T-helper 1 cell (primary cell): ENCODE measurements at places on chromosomes 5 and 9.

GRCh38 chr5:124796495-124796894 lies 50.1 kb upstream of the ZNF608 start:
- DNase-seq: no peak

DNA sequence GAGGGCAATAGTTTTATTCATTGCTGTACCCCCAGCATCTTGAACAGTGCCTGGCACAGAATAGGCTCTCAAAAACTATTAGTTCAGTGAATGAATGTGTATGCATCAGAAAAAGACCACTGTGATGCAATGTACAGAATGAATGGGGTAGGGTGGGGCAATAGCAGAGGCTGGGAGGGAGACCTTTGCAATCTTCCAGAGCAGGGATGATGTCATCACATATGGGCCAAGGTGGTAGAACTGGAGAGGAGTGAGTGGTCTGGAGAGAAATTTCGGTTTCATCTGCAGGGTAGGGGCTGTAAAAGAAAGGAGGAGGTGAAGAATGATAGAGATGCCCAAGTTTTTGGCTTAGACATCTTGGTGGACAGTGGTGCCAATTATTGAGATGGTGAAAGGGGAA lies 23.4 kb upstream of the ARAP3 start:
- no peak for DNase-seq

GRCh38 chr9:76371901-76372300 lies 22.3 kb downstream of the RFK start:
- no peak for DNase-seq

DNA sequence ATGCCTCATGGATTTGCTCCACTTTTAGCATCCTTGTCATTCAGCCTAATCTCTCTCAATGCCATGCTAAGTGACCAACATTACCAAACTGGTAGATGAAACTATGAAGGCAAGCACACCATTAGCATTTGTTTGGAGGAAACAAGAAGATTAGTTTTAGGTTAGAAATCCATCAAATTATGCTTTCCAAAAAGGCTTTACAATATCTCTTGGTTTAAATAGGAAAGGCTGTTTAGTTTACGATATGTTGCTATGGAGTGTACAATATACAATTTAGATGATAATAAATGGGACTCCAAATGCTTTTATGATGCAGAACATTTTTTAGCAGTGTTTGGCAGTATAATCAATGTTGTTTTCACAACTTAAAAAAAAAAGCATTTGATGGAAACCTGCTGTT lies 47.8 kb upstream of the CTXN3 start:
- DNase-seq: no peak

GRCh38 chr5:138603249-138603920 lies 28.2 kb upstream of the HSPA9 start:
- DNase-seq: no peak

- DNase-seq: no peak
Observed at GRCh38 chr9:89137542-89138462, 40.8 kb downstream of the SHC3 start.

- no peak for DNase-seq
Observed at GRCh38 chr5:156036640-156037039, 290.3 kb upstream of the SGCD start.

GRCh38 chr9:123335193-123335985 lies 20.6 kb upstream of the CRB2 start:
- DNase-seq: no peak

DNA sequence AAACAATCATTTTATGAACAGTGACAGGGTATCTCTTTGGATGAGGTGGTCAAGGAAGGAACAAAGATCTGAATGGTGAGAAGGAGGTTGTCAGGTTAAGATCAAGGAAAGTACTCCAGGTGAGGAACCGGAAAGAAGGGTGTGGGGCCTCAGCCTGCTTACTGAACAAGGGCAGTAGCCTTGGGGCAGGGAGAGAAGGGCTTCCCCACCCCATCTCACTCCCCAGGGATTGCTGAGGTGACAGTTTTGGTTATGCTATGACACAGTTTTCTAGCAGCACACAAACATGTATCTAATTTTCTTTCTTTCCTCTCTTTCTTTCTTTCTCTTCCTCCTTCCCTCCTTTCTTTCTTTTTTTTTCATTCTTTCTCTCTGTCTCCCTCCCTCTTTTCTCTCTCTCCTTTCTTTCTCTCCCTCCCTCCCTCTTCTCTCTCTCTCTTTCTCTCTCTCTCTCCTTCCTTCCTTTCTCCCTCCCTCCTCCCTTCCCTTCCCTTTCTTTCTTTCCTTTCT lies 4.1 kb upstream of the HDHD3 start:
- no peak for DNase-seq

GRCh38 chr9:83061990-83062650 lies 822 bp downstream of the RASEF start:
- DNase-seq: no peak

DNA sequence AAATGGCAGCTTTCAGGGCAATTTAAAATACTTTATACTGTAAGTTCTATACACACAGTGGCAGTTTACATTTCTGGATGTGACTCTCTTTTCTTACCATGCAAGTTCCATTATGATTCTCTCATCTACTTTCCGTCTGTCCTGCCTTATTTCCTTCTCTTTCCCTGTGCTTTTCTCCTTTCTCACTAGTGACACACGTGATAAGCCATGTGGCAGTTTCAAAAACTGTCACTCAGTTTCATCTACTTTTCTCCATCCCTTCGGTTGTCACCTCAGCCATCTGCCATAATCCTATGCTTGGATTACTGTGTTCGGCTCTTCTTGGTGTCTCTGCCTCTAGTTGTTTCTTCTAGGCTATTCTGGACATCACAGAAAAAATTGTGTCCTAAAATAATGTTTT lies 46.8 kb upstream of the ATG10 start:
- DNase-seq: no peak

GRCh38 chr5:94749042-94749441 lies 130.6 kb downstream of the SLF1 start:
- DNase-seq: peak; percentile 12

DNA sequence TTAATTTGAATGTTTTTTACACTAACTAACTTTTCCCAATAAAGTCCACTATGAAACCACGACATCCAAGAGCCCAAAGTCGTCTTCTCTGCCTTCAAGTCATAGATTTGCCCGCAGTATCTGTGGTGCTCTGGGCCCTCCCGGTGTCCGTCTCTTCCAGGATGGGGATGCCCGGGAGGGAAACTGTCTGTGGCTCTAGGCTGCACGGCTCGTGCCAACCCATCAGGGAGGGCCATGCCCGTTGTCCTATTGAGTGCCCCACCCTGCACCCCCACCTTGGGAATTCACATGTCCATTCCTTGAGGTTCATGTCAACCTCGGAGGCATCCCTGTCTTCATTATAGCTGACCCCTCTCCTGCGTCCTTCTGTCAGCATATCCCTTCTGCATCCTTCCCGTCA lies 59.8 kb upstream of the LRRTM2 start:
- no peak for DNase-seq

- no peak for DNase-seq
Observed at GRCh38 chr9:82273121-82273520, 284.5 kb downstream of the SPATA31D1 start.

GRCh38 chr9:127835991-127836516 lies 18.4 kb downstream of the ENG start:
- DNase-seq: no peak

- DNase-seq: no peak
Observed at GRCh38 chr5:118818604-118819003, 169.7 kb downstream of the DTWD2 start.

GRCh38 chr9:90107040-90107725 lies 502.4 kb downstream of the GADD45G start:
- DNase-seq: no peak
